Peyer's patch (tissue), 4 donors: ENCODE measurements at places on chromosomes 3 and 15. TPM values are rescaled to one million over a fixed set of nuclear protein-coding genes. Genes with fewer than 3 reads are reported as not detected.

The ACAA1 gene
- total RNA-seq = 324 TPM

The CCR4 gene
- not detected for total RNA-seq

The GASK1A gene
- total RNA-seq = 6.3 TPM

The GOLGA8M gene
- not detected for total RNA-seq

The PTH1R gene
- total RNA-seq = 5.6 TPM

The TMCO5A gene
- total RNA-seq = not detected

The WNT7A gene
- not detected for total RNA-seq

The CXCR6 gene
- 2.5 TPM for total RNA-seq

The FBN1 gene
- 79.0 TPM for total RNA-seq

The PPM1L gene
- 8.4 TPM for total RNA-seq

The ACTC1 gene
- not detected for total RNA-seq

The ERC2 gene
- not detected for total RNA-seq

The CP gene
- total RNA-seq = 4.7 TPM

The PSMD6 gene
- 48.7 TPM for total RNA-seq

The MITF gene
- 6.0 TPM for total RNA-seq

The CLDN11 gene
- total RNA-seq = 4.2 TPM

The TRIM59 gene
- total RNA-seq = 1.7 TPM

The HGD gene
- 14.9 TPM for total RNA-seq

The GOLGA8S gene
- total RNA-seq = 0.13 TPM

The CCR9 gene
- total RNA-seq = 7.4 TPM

The MRAS gene
- total RNA-seq = 1.2 TPM

The GREM1 gene
- total RNA-seq = 3.0 TPM

The DLL4 gene
- total RNA-seq = 15.3 TPM

The C3orf22 gene
- total RNA-seq = not detected

The IL12A gene
- total RNA-seq = not detected

The CDHR4 gene
- total RNA-seq = not detected

The ZCWPW2 gene
- not detected for total RNA-seq

The DOCK3 gene
- total RNA-seq = 0.28 TPM

The ISLR2 gene
- total RNA-seq = 0.94 TPM

The ARHGAP31 gene
- 12.9 TPM for total RNA-seq

The TLR9 gene
- not detected for total RNA-seq

The SH2D7 gene
- 5.0 TPM for total RNA-seq

The MED12L gene
- total RNA-seq = 3.3 TPM
